Right renal pelvis (tissue), 4 donors: ENCODE measurements at places on chromosomes 1 and 21.

DNA sequence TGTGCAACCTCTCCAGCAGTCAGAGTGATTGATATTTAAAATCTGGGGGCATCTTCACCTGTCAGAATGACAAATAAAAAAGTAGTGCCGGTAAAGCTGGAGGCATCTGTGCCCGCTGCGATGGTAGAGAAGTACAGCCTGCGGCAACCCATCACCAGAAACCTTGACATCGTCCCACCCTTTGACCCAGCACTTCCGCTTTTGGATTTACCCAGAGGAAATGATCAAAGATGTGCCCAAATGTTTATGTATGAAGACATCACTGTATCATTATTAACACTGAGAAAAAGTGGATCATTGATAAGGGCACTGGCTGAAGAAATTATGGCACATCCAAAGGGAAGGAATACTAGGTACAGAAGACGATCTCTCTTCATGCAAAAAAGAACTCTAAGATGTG is 96.0 kb downstream of the PGBD5 start:
- DNase-seq, result no peak

- no peak for DNase-seq
These were observed 26.3 kb downstream of the ZBTB17 start for GRCh38 chr1:15949453-15950245.

- DNase-seq, result no peak
These were observed 57.1 kb upstream of the DMRTB1 start for GRCh38 chr1:53401813-53402745.

- no peak for DNase-seq
These were observed 253.8 kb upstream of the HOOK1 start for GRCh38 chr1:59560807-59561450.

GRCh38 chr1:247119600-247120407 is 15.6 kb upstream of the ZNF669 start:
- DNase-seq, result no peak

DNA sequence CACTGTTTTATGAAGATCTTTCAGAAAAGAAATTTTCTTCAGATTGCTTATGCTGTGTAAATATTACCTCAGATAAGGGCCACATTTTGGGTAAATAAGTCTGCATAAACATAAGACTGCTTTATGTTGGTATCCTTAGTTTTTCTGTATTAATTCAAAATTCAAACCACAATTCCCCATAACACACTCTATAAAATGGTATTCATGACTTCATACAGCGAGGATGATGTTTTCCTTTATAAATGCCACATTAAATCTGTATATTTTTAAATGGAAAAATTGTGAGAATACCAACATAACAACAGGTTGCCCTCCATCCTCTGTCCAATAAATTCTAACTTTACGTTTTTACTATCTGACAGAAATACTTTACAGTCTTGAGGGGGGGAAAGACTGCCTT is 248.7 kb upstream of the CXADR start:
- no peak for DNase-seq

GRCh38 chr1:3630914-3631313 is 6.1 kb downstream of the TPRG1L start:
- DNase-seq, result no peak

GRCh38 chr1:41108696-41109275 is 87.3 kb upstream of the SLFNL1 start:
- no peak for DNase-seq
